Endothelial cell of umbilical vein (primary cell): ENCODE measurements at places on chromosomes 16 and 17.

- H3K4me1 ChIP-seq = no peaks in the 10 kb centered on the region
- no peak overlapping the region for H3K27ac ChIP-seq
Observed at GRCh38 chr17:74196541-74197317, 6.7 kb upstream of the RPL38 start.

DNA sequence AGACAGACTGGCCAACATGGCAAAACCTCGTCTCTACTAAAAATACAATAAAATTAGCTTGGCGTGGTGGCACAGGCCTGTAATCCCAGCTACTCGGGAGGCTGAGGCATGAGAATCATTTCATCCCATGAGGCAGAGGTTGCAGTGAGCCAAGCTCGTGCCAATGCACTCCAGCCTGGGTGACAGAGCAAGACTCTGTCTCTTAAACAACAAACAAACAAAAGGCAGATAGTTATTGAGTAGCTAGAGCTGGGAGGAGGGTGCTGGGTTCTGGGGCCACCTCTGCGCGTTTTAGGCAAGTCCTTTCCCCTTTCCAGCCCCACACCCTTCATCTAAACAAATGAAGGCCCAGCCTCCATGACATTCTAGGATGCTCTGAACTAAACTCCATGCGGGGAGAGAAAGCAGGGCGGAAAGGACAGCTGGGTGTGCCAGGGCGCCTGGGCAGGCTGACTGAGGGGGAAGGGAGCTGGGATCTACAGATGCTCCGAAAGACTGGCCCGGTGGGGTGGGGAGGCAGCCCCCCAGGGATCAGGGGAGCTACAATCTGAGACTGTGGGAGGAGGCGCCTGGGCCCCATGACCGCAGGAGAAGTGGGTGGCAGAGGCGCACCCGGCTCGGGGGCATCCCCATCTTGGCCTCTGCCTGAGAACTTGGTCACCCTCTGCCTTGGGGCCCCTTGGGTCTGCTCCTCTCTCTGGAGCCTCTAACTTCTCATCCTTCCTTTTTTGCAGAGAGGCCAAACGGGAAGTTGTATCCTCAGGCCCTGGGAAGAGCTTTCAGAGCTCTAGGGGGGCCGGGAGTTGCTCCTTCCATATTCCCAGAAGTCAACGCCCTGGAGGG lies 910 bp downstream of the ITGAL start:
- no peak for DNase-seq
- no peak overlapping the region for H3K27ac ChIP-seq
- no peaks in the 10 kb centered on the region for H3K4me1 ChIP-seq
- H3K4me3 ChIP-seq = no peak overlapping the region
- peaks cover 28% of the 10 kb centered on the region for H3K27me3 ChIP-seq
- H3K36me3 ChIP-seq = no peaks in the 10 kb centered on the region

DNA sequence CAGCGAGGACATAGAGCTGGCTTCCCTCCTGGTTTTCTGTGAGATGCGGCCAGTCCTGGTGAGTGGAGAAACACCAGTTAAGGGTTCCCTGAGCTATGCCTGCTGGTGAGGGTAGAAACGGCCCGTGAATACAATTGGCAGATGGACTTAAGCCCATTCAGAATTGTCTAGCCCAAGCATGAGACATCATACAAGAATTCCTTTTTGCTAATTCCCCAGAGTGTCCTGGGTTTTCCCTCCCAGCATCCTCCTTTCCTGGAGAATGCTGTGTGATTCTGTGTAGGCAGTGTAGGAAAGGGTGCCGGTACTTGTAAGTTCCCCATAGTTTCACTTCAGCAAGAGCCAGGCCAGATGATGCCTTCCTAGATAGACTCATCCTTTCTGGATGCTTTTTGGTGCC lies 65.1 kb downstream of the SDR42E1 start:
- H3K4me1 ChIP-seq = no peaks in the 10 kb centered on the region
- H3K4me3 ChIP-seq = no peak overlapping the region
- no peaks in the 10 kb centered on the region for H3K27me3 ChIP-seq

GRCh38 chr17:6938637-6939036 lies 57.2 kb upstream of the ALOX12 start:
- no peak overlapping the region for H3K27ac ChIP-seq
- no peak for DNase-seq
- peaks cover under 1% of the 10 kb centered on the region for H3K27me3 ChIP-seq
- H3K36me3 ChIP-seq = no peaks in the 10 kb centered on the region
- no peak overlapping the region for H3K4me3 ChIP-seq

GRCh38 chr16:68072038-68072695 lies 13.0 kb upstream of the NFATC3 start:
- H3K27ac ChIP-seq = no peak overlapping the region
- no peak for DNase-seq
- no peak overlapping the region for H3K4me3 ChIP-seq
- no peaks in the 10 kb centered on the region for H3K36me3 ChIP-seq
- H3K27me3 ChIP-seq = no peaks in the 10 kb centered on the region
- no peaks in the 10 kb centered on the region for H3K4me1 ChIP-seq

- no peak overlapping the region for H3K4me3 ChIP-seq
- H3K27me3 ChIP-seq = no peaks in the 10 kb centered on the region
- H3K27ac ChIP-seq = no peak overlapping the region
- peaks cover 6% of the 10 kb centered on the region for H3K36me3 ChIP-seq
Observed at GRCh38 chr16:16118337-16118736, 105.0 kb downstream of the ABCC6 start.

- H3K36me3 ChIP-seq = no peaks in the 10 kb centered on the region
- no peak overlapping the region for H3K27ac ChIP-seq
- DNase-seq = no peak
- no peak overlapping the region for H3K4me3 ChIP-seq
Observed at GRCh38 chr16:88499292-88499691, 46.2 kb downstream of the ZFPM1 start.

- no peaks in the 10 kb centered on the region for H3K27me3 ChIP-seq
- DNase-seq = no peak
- H3K27ac ChIP-seq = no peak overlapping the region
- no peak overlapping the region for H3K4me3 ChIP-seq
Observed at GRCh38 chr17:35723735-35724134, 7.7 kb upstream of the RASL10B start.

DNA sequence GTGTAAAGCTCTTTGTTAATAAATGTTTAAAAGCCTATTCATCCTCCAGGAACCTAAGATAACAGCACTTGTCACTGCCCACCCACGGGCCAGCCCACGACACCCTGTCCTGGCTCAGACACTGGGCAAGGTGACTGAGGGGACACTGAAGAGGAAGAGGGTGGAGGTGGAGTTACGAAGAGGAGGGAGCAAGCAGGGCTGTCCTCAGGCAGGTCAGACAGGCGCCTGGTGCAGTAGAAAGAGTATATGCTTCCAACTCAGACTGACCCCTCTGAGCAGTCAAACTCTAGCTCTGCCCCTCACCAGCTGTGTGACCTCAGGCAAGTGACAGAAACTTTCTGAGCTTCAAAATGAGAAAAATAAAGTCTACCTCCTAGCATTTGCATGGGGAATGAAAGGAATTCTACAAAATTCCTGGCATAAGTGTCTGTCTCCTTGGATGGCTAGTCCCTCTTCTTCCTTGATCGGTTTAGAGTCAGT lies 22.8 kb downstream of the TEX2 start:
- no peak overlapping the region for H3K4me3 ChIP-seq
- H3K4me1 ChIP-seq = peaks cover 6% of the 10 kb centered on the region
- DNase-seq = no peak
- H3K36me3 ChIP-seq = no peaks in the 10 kb centered on the region
- H3K27ac ChIP-seq = no peak overlapping the region

DNA sequence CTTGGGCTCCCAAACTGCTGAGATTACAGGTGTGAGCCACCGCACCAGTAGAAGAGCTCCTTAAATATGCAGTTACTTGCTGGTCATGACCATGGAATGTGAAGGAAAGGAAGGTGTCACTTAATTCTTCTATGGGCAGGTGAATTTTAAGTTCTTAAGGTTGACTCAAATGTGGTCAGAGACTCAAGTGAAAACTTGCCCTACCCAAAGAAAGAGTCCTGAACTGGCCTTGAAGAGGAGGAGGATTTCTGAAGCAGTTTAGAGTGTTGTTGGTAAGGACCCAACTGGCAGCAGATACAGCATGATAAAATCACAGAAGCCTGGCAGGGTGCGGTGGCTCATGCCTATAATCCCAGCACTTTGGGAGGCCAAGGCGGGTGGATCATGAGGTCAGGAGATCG lies 29.4 kb downstream of the CHD9 start:
- DNase-seq = no peak
- no peak overlapping the region for H3K4me3 ChIP-seq
- no peaks in the 10 kb centered on the region for H3K27me3 ChIP-seq
- no peak overlapping the region for H3K27ac ChIP-seq

DNA sequence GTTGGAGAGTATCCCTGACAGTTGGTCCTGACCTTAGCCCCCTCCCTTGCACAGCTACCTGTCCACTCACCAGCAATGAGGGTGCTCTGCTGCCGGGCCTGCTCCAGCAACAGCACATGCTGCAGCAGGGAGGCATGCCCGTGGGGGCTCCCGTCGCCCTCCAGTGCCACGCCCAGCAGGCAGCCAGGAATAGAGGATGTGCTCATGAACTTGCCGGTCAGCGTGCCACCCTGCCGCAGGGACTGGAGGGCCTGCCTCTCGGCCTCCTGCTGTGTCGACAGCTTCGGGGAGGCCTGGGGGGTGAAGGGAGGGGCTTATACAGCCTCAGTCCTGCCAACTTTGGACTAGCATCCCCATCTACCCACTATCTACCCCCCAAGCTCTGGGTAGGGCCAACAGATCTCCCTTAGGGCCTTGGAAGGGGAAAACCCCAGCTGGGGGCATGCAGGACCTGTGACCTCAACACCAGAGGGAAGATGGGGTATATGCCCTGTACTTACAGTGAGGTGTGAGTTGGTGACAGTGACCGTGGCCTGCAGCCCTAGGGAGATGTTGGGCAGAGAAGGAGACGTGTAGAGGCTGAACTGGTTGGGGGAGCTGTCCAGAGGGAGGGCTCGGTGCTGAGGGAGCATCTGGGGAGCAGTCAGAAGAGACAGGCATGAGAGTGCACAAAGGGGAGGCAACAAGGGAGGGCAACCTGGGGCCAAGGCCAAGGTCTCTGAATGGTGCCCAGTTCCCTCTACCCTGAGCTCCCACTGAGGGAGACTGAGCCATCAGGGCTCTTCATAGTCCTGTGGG lies 20.9 kb downstream of the G6PC3 start:
- no peak for DNase-seq
- no peak overlapping the region for H3K4me3 ChIP-seq
- no peaks in the 10 kb centered on the region for H3K27me3 ChIP-seq
- H3K27ac ChIP-seq = no peak overlapping the region

DNA sequence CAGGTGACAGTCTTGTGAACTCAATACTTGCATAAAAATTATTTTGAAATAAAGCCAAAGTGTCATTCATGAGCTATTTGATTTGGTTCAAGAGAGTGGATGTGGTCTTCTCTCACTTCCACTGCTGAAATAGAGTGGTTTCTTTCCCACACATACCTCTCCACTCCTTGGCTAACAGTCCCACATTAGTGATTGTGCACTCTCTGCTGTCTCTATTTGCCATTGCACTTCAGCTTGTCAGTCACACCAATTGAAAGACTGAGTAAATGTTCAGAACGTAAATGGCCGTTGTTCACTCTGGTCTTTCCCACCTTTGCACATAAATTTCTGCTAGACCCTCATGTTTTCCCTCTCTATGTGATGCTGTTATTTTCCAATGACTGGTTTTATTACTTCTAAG lies 197.5 kb downstream of the FTO start:
- no peaks in the 10 kb centered on the region for H3K36me3 ChIP-seq
- H3K4me3 ChIP-seq = no peak overlapping the region
- no peaks in the 10 kb centered on the region for H3K4me1 ChIP-seq
- DNase-seq = no peak

- H3K4me3 ChIP-seq = no peak overlapping the region
- peak; percentile 3 for DNase-seq
- no peaks in the 10 kb centered on the region for H3K36me3 ChIP-seq
- H3K27ac ChIP-seq = no peak overlapping the region
- no peaks in the 10 kb centered on the region for H3K4me1 ChIP-seq
Observed at GRCh38 chr17:70588003-70588402, 418.7 kb downstream of the KCNJ2 start.

DNA sequence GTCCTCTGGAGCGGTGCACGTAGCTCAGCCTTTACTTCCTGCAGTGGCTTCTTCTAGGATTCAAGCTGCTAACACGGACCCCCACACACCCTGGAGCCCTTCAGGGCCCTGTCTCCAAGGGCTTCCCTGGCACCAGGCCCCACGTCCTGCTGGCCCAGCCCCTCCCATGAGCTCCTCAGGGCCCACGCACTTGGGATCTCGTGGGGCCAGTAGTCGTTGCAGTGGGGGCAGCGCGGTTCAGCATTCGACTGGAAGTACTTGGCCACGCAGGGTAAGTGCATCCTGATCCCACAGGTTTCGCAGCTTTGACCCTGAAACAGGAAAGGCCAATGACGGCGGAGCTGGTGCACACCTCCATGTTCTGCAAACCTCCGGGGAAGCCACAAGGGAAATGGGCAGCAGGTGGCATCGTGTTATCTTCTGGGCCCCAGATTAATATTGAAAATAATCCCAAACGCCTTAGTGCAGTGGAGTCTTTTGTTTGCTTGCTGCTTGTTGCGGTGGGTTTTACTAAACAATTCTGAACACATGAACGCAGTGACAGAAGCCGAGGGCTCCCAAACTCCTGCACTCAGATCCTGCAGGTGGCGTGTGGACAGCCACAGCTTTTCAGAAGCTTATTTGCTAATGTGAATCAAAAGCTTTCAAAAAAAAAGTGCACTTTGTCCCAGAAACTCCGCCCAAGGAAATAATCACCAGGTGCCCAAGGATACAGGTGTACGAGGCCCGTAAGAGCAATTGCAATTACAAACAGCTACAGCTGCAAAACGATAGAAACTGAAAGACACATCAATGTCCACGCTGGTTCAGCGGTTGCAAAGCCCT lies 22.4 kb downstream of the KDM8 start:
- H3K36me3 ChIP-seq = no peaks in the 10 kb centered on the region
- no peak for DNase-seq
- H3K27ac ChIP-seq = no peak overlapping the region
- H3K4me1 ChIP-seq = no peaks in the 10 kb centered on the region
- no peak overlapping the region for H3K4me3 ChIP-seq
